ENCODE measurements at places on chromosomes 6 and 20. TPM values are rescaled to one million over a fixed set of nuclear protein-coding genes. Genes with fewer than 3 reads are reported as not detected.

DNA sequence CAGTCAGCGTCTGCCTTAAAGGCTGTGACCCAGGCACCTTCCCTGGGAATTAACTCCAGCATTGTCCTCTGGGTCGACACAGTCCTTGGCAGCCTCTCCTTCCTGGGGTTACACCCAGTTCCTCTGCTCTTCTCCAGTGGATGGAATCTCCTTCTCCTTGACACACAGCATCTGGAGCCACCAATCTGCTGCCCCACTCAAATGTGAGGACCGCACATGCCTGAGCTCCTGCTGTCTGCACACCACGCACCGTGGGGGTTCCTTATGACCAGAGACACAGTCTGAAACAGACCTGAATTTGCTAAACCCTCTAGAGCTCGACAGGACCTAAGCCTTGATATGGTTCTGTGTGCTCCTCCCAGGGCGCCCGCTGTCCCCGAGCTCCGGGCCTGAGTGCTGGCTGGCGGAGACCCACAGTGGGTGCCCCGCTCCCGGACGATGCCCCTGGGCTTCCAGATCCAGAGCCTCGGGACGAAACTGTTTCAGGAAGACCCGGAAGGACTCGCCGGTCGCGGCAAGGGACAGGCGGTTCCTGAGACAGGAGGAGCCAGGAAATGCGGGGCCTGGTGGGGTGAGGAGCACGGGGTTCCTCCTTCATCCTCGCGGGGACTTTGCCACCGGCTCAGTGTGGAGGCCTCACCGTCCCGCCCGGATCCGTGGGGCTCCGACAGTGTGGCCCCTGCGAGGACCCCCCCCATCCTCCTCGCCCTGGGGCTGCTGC lies 2.5 kb upstream of the RAET1G start:
- H3K36me3 ChIP-seq = no peaks in the 10 kb centered on the region
- H3K4me1 ChIP-seq = peaks cover 24% of the 10 kb centered on the region
- DNase-seq = no peak
- H3K4me3 ChIP-seq = peak overlapping the region; percentile 39

DNA sequence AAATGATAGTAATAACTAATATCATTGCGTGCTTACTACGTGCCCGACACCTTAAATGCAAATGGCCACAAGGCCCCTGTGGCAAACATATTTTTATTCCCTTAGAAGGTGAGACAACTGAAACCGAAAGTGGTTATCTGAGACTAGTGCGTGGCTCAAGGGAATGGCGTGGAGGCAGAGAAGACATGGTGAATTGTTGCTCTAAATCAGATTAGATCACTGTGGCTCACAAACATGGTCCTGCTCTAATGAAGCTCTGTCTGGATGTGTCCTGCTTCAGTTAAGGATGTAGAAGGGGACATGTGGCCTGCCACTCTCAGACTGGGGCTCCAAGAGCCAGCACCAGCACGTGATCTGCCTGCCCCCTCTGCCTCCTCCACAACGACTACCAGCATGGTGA lies 124.2 kb upstream of the GMDS start:
- no peaks in the 10 kb centered on the region for H3K36me3 ChIP-seq
- no peaks in the 10 kb centered on the region for H3K27me3 ChIP-seq
- H3K4me3 ChIP-seq = no peak overlapping the region
- no peak for DNase-seq
- peaks cover 2% of the 10 kb centered on the region for H3K4me1 ChIP-seq

PRSS16 gene
- 1.1 TPM for total RNA-seq

DNA sequence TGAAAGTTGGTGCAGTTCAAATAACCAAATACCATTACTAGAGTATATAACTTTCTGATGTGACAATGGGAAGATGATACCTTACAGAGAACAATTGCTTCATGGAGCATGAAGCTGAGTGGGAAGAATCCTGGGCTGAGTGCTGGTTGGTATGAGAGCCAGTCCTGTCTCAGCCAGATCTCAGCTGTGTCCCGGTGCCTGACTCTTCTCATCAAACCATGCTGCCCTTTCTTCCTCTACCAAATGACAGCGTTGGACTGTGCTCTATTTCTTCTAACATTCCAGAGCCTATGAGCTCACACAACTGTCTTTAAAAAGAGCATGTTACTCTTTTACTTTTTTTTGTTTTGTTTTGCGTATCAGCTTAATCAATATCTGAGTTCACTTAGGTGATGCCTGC lies 27.5 kb upstream of the PBOV1 start:
- H3K36me3 ChIP-seq = no peaks in the 10 kb centered on the region
- no peak overlapping the region for H3K27ac ChIP-seq
- H3K4me1 ChIP-seq = no peaks in the 10 kb centered on the region
- DNase-seq = no peak
- H3K4me3 ChIP-seq = no peak overlapping the region
- peaks cover 9% of the 10 kb centered on the region for H3K27me3 ChIP-seq

GRCh38 chr6:68229566-68229965 lies 405.5 kb upstream of the ADGRB3 start:
- H3K27me3 ChIP-seq = no peaks in the 10 kb centered on the region
- no peak overlapping the region for H3K27ac ChIP-seq
- H3K4me3 ChIP-seq = no peak overlapping the region
- H3K36me3 ChIP-seq = no peaks in the 10 kb centered on the region
- no peaks in the 10 kb centered on the region for H3K4me1 ChIP-seq

- H3K4me3 ChIP-seq = no peak overlapping the region
- no peaks in the 10 kb centered on the region for H3K27me3 ChIP-seq
- H3K36me3 ChIP-seq = no peaks in the 10 kb centered on the region
- no peak for DNase-seq
These were observed 9.8 kb downstream of the SDC4 start for GRCh38 chr20:45338121-45339030.

DNAH8 gene
- total RNA-seq = 0.07 TPM

GRCh38 chr6:41996997-41997396 lies 53.3 kb upstream of the TAF8 start:
- no peak overlapping the region for H3K4me3 ChIP-seq
- H3K27ac ChIP-seq = no peak overlapping the region
- no peaks in the 10 kb centered on the region for H3K27me3 ChIP-seq
- DNase-seq = no peak

TXNDC5 gene
- total RNA-seq = 32.5 TPM

- H3K27ac ChIP-seq = no peak overlapping the region
- H3K4me1 ChIP-seq = no peaks in the 10 kb centered on the region
- H3K27me3 ChIP-seq = no peaks in the 10 kb centered on the region
- peaks cover 39% of the 10 kb centered on the region for H3K36me3 ChIP-seq
- H3K4me3 ChIP-seq = no peak overlapping the region
These were observed 18.4 kb downstream of the TTK start for GRCh38 chr6:80022803-80023202.

DNA sequence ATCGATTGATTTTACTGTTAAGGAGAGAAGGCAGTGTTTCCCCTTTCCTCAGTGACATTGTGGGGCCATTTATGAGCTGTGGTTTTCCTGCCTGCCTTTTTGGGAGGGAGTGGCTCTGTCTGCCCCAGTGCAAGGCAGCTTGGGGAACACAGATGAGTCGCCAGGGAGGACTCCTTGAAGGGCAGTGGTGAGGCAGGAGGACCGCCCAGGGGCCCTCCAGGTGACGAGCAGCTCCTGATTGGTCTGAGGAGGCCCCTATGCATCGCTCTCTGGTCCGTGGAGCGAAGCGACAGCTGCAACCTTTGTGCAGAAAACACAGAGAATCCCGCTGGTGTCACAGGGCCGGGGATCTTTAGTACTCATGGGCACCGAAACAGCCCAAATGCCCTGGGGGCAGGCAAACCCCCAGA lies 100.3 kb downstream of the TMEM242 start:
- no peaks in the 10 kb centered on the region for H3K27me3 ChIP-seq
- H3K4me3 ChIP-seq = peak overlapping the region; percentile 2
- H3K4me1 ChIP-seq = peaks cover 51% of the 10 kb centered on the region
- DNase-seq = no peak

- H3K4me1 ChIP-seq = peaks cover 11% of the 10 kb centered on the region
- DNase-seq = peak; percentile 17
- no peak overlapping the region for H3K4me3 ChIP-seq
- no peak overlapping the region for H3K27ac ChIP-seq
These were observed 23.0 kb upstream of the IL17A start for GRCh38 chr6:52162940-52163908.

VAPB gene
- 31.0 TPM for total RNA-seq

- no peak overlapping the region for H3K27ac ChIP-seq
- H3K4me3 ChIP-seq = no peak overlapping the region
These were observed 49.7 kb upstream of the SNX9 start for GRCh38 chr6:157773248-157773773.

- no peak for DNase-seq
- H3K4me1 ChIP-seq = no peaks in the 10 kb centered on the region
- H3K4me3 ChIP-seq = no peak overlapping the region
These were observed 131.3 kb downstream of the PRND start for GRCh38 chr20:4853004-4853403.

RBPJL gene
- total RNA-seq = not detected

WFDC10B gene
- not detected for total RNA-seq

DNA sequence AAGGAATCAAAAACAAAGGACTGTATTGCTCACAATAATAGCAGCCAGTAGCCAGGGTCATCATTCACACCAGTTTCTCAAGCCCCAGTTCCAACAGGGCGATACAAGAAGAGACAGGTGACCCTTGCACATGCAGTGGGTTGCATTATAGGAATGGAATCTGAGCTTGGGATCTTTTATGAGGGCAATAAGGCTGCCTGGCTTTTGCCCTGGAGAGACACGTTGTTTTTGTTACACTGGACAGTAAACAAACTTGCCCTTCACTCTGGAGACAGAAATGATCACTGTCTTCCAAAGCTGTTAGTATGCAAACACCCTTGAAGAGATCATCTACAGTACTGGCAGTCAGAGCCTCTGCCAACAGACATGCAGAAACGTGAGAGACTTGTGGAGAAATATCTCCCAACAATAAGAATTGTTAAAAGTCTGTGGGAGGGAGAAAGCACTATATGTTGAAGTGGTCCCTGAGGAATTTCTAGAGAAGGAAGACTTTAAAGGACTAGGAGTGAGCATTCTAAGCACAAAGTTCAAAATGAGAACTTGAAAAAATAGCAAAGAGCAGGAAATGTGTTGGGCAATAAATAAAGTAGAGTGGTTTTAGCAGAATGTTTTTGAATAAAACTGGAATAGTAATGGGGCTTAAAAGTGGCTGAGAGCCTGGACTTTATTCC lies 6.2 kb upstream of the COL12A1 start:
- peaks cover 19% of the 10 kb centered on the region for H3K4me1 ChIP-seq
- no peaks in the 10 kb centered on the region for H3K36me3 ChIP-seq
- peaks cover 45% of the 10 kb centered on the region for H3K27me3 ChIP-seq
- DNase-seq = no peak

ZSCAN31 gene
- 0.56 TPM for total RNA-seq

- peak overlapping the region; percentile 95 for H3K27ac ChIP-seq
- peak overlapping the region; percentile 73 for H3K4me3 ChIP-seq
- H3K27me3 ChIP-seq = no peaks in the 10 kb centered on the region
- no peak for DNase-seq
These were observed 202.3 kb downstream of the DLL1 start for GRCh38 chr6:170088582-170088955.

OPRM1 gene
- total RNA-seq = not detected

- H3K36me3 ChIP-seq = no peaks in the 10 kb centered on the region
- H3K27ac ChIP-seq = no peak overlapping the region
- no peaks in the 10 kb centered on the region for H3K4me1 ChIP-seq
- H3K4me3 ChIP-seq = no peak overlapping the region
These were observed 29.0 kb downstream of the MAS1 start for GRCh38 chr6:159919800-159920199.

Data from activated CD4-positive, alpha-beta T cell treated with anti-CD3 and anti-CD28 coated beads, Interleukin-2, amount 10 ng/mL, durations not matched to agents 7 days and 5 days (primary cell).